ENCODE measurements at places on chromosomes 12 and 14.

- no peak for DNase-seq
These were observed 209.5 kb downstream of the ANO6 start for GRCh38 chr12:45425426-45425825.

- no peak for DNase-seq
These were observed 60.9 kb upstream of the CMKLR1 start for GRCh38 chr12:108400056-108400455.

GRCh38 chr14:104698688-104699425, 9.4 kb downstream of the INF2 start:
- DNase-seq: no peak

DNA sequence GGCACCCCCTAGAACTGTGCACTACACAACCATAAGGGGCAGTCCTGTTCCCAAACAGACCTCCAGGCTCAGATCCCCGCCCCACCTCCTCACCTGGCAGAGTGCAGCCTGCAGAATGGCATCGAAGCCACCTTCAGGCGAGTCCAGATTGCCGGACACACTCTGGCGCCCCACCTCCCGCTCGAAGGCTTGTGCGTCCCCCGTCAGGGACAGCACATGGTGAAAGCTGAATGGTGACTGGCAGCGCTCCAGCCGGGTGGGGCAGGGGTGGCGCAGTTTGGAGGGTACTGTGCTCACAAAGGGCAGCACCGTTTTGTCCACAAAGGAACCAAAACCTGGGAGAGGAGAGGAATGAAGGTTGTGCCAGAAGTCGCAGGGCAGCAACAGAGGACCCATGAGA, 10.6 kb downstream of the ITGB7 start:
- DNase-seq: no peak

DNA sequence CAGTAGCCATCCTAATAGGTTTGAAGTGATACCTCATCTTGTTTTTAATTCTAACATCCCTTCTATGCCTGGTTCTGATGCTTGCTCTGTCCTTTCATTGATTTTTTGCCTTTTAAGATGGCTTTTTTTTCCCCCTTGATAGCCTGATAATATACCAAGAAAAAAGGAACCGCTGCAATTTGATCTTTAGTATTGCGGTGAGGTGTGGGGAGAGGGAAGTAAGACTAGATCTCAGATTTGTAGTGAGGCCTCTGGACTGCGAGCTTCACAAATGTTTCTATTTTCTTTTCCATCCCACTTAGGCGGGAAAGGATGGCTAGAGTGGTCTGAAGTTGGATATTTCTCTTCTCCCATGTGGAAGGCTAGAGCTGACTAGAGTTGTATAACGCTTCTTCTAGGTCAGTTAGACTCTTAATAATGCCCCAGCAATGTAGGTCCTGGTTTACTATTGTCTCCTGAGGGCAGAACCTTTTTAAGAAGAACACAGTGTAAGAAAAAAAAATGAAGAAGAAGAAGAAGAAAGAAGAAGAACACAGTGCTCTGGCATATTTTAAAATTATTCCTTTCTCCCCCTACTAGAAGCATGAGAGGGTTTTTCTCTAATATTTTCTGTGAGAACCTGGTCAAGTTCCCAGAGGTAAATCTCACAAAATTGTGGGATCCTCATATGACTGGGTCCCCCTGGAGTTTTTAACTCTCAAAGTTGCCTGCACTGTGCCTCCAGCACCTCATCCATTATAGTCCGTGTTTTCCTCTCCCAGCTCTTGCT, 11.9 kb upstream of the KLRB1 start:
- no peak for DNase-seq

DNA sequence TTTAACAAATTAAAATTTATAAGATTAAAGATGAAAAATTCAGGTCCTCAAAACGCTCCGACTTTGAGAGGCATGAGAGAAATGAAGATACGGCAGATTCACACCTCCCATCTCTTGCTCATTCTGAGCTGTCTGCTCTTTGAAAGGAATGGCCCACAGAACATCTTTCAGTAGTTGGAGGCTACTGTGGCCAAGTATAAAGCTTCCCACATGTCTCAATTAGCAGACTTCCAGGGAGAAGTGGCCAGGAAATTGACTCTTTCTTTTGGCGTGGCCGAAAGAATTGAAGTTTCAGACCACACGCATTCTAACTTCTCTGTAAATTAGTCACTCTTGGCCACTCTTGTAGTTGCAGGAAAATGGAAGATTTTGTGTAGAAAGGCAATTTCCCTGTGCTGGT, 129.2 kb downstream of the DIP2B start:
- no peak for DNase-seq

- no peak for DNase-seq
These were observed 7.3 kb upstream of the FIGNL2 start for GRCh38 chr12:51855586-51856428.

DNA sequence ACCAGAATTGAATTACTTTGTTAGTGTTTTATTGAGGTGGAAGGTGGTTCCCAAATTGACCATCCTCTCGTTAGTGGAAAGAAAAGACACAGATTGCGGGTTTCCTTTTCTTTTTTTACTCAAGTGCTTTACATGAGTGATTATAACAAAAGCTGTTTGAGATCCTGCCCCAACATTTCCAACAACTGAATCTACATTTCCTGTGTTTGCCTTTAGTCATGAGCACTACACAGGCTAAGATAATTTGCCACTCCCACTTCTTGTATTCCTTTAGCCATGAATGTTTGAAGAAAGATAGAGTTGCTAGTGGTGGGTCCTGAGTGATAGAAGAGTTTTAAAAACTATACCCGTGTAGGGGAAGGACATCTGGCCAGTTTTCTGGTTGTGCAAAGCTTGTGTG, 16.0 kb downstream of the RERGL start:
- no peak for DNase-seq

Data from esophagus muscularis mucosa (tissue), 4 donors.